ENCODE measurements at places on chromosomes 1 and 21.

DNA sequence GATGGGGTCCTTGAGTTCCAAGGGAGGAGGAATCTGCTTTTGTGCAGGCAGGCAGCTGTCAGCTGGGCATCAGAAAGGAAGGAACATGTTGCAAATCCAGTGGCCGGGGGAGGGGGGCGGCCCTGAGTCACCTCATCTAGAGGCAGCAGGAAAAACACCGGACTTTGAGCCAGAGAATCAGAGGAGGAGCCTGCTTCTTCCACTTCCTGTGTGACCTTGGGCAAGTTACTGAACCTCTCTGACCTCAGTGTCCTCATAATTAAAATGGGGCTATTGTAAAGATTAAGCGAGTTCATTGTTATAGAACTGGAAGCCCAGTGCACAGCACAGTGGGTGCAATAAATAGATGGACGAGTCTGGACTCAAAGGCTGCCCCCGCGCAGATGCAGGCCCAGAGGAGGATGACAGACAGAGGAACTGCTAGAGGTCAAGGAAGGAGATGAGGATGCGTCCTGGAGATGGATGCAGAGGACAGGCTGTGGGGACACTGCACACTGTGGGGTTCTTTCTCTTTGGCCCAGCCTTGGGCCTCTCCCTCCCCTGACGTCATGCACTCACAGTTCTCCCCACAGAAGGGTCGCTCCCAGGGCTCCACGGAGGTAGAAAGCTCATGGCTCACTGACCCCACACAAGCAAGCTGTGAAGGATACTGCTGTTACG is 714.3 kb downstream of the MATN1 start:
- DNase-seq = no peak

DNA sequence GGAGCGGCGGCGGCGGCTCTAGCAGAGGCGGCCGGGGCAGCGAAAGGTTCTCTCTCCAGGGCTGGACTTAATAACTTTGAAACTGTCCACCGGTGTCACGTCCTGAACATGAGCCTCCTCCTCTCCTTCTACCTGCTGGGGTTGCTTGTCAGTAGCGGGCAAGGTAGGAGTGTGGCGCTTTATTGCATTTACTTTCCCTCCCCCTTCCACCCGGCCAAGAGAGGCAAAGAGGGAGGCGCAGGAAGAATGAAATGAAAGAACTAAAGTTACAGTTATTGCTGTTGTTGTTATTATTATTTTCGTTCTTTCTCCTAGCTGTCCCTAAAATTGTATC is 214 bp downstream of the NCAM2 start:
- DNase-seq = no peak

- no peak for DNase-seq
These were observed 577 bp downstream of the RAB3GAP2 start for GRCh38 chr1:220271706-220272046.

GRCh38 chr1:7549277-7550161 is 221.6 kb upstream of the VAMP3 start:
- peak; percentile 52 for DNase-seq

DNA sequence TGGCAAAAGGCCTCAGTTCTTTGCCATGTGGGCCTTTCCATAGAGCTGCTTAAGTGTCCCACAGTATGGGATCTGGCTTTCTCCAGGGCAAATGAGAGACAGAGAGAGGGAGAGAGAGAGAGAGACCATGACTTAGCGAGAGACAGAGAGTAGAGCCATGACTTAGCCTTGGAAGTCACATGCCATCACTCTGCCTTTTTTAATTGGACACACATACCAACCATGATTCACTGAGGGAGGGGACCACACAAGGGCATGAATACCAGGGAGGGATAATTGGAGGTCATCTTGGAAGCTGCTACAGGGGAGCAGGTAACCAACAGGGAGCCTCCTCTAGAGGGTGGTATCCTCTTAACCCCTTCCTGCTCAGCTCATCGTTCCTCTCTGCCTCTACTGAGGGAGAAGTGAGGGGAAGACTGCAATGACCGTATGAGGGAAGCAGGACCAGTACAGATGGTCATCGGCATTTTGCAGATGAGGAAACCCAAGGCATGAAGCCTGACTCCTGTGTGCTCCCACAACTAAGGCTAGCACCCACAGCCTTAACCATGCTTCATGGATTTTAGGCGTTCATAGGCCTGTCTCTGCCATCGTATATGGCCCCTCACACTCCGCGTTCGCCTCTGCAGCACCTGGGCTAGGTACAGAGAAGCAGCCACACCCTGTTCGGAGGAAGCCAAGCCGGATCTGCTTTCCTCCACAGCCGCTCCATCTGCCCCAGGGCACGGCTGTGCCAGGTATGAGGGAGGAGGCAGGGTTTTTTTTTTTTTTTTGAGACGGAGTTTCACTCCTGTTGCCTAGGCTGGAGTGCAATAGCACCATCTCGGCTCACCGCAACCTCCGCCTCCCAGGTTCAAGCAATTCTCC is 38.6 kb downstream of the MEF2D start:
- DNase-seq = no peak

DNA sequence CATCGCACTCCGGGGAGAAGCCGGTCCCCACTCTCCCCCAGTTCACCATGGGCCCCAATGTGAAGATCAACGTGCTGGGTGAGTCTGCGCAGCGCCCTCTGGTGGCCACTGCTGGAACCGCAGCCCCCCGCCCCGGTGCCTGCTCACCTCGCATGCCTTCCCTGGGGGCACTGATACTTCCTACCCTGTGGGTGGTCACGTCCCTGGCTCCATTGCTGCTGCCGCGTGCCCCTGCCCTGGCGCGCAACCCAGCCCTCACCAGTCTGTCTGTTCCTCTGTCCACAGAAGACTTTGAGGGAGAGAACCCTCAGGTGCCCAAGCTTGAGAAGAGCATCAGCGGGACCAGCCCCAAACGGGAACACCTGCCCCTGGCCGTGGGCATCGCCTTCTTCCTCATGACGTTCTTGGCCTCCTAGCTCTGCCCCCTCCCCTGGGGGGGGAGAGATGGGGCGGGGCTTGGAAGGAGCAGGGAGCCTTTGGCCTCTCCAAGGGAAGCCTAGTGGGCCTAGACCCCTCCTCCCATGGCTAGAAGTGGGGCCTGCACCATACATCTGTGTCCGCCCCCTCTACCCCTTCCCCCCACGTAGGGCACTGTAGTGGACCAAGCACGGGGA is 7.6 kb downstream of the EFNA3 start:
- peak; percentile 80 for DNase-seq

DNA sequence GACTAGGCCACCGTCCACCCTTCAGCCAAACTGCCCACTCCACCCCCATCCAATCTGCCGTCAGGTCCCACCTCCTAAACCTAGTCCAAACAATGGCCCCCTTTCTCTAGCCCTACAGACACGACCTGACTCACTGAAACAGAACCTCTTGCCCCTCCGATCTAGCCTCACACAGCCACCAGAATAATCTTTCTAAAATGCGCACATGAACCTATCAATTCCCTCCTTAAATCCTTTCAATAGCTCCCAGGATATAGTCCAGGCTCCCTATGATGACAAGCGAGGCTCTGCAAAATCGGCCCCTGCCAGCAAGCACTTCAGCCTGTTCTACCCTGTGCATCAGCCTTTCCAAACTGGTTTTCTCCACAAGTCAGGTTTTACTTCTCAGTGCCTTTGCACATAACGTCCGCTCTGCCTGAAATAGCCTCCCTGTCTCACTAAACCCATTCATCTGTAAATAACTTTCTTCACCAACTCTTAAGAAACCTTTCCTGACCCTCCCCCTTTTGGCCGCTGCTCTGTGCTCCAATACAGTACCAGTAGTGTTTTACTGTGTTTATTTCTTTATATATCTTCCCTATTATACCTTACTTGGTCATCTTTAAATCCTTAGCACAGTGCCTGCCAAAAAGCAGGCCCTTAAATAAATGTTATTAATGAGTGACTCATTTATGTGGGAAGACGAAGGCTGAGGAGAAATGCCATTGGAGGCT is 9.0 kb upstream of the CDC20 start:
- DNase-seq = no peak

DNA sequence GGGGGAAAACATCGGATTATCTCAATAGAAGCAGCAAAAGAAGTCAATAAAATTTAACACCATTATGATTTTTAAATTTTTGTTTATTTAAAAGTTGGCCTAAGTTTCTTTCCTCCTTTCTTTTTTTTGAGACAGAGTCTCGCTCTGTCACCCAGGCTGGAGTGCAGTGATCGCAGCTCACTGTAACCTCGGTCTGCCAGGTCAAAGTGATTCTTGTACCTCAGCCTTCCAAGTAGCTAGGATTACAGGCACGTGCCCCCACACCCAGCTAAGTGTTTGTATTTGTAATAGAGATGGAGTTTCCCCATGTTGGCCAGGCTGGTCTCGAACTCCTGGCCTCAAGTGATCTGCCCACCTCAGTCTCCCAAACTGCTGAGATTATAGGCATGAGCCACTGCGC is 20.9 kb downstream of the SLC2A5 start:
- DNase-seq = no peak

DNA sequence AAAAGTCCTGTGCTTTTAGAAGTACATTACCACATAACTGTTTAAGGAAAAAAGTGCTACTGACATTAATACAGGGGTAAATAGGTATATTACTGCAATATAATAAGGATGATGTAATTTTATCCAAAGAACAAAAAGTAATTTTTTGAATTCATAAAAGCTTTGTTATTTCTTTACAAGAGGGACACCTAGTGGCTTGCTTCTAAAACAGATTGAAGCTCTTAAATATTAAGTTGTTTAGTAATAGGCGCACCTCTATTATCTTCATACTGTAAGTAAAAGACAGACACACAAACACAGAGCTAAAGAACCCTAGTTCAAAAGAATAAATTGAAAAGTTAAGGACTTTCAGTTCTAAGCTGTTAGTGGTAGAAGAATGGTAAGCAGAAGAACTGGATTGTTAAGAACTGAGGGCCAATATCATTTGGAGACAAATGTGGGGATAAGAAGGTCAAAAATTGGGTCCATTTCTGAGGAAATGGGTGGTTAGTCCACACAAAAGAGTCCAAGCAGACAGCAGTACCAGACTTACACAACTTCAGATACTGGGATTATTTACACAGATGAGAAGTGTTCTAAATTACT is 15.4 kb downstream of the ZNHIT6 start:
- DNase-seq = no peak

- DNase-seq = no peak
These were observed 24.9 kb downstream of the ITPKB start for GRCh38 chr1:226714148-226714547.

DNA sequence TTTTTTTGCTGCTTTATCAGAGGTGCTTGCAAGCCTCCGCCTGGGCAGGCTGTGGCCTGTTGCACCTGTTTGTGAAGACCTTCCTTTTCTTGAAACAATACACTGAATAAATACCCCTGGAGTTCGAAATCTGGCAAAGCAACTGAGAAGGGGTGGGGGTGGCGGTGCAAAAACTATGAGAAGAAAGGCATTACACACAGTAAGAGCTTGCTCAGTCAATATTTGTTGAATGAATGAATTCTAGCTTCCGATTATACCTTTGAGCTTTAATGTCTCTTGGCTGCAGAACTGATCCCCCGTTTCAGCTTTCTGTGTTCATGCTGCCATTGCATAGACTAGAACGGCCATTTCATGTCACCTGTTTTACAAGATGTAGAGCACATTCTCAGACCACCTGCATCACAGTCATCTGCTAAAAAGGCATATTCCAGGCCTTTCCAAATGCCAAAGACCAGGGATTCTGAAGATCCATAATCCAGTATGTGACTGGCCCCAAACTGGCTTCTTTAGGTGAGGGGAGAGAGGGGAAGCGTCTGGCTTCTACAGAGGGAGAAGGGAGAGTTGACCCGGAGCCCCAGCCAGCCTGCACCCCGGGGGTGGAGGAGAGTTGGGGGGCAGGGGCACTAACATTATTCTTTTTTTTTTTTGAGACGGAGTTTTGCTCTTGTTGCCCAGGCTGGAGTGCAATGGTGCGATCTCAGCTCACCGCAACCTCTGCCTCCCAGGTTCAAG is 111.5 kb downstream of the ETS2 start:
- DNase-seq = no peak

DNA sequence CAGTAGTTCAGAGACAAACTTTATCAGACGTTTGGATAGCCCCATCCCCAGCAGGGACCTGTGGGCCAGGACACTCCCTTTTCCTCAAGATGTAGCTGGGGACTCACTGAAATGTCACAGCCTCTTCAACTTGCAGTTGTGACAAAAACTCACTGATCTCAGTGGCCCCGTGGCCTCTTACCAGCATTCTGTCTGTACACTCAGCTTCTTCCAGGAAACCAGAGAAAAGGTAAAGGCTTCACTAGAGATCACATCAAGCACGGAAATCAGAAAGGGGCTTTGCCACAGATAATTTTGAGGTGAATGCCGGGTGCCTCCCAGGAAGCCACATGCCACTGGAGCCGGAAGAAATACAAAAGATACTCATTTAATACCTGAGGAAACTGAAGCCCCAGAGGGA is 122.2 kb downstream of the CCDC185 start:
- no peak for DNase-seq

- peak; percentile 48 for DNase-seq
These were observed at the start of gene ST7L for GRCh38 chr1:112618721-112619517. TSS of gene ST7L (minus strand) at chr1:112619141. CDS start at chr1:112619113, 28 bp downstream.

DNA sequence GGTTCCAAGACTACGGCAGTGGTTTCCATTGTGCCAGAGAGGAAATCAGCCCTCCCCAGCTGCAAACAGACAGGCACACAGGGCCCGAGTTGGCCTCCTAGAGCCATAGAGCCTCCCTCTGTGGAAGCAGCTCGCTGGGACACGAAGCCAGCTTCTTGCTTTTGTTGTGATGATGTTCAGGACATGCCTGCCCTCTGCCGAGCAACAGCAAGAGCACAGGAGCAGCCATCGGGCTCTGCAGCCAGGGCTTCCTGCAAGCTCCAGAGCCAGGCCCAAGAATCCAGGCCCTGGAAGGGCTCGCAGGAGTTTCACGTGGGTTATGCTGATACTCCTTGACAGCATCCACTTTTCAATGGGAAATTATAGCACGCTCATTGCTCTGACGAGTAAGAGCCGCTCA is 18.5 kb downstream of the NPHP4 start:
- no peak for DNase-seq

DNA sequence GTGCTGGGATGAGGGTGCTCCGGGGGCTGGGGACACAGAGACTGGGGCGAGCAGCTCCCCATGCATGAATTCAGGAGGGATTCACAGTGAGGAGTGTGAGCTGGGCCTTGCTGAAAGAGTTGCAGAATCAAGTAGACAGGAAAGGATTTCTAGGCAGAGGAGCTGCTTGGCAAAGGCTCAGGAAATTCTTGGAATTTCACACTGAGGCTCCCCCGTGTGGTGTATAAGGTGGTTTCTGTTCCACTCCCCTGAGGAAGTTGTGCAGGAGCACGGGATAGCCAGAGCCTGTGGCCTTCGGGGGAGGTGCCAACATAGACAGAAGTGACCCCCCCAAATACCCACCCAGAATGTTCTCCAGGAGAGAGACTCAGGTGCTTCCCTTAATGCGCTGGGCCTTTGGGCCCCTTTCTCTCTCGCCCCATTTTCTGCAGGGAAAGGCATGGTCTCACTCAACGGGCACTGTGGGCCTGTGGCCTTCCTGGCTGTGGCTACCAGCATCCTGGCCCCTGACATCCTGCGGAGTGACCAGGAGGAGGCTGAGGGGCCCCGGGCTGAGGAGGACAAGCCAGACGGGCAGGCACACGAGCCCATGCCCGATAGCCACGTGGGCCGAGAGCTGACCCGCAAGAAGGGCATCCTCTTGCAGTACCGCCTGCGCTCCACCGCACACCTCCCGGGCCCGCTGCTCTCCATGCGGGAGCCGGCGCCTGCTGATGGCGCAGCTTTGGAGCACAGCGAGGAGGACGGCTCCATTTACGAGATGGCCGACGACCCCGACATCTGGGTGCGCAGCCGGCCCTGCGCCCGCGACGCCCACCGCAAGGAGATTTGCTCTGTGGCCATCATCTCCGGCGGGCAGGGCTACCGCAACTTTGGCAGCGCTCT is 58.5 kb upstream of the ACTL8 start:
- no peak for DNase-seq

GRCh38 chr21:18164933-18165332 is 79.7 kb upstream of the CHODL start:
- no peak for DNase-seq

Data from activated T-cell treated with anti-CD3 and anti-CD28 coated beads for 48 hours (primary cell).